ENCODE measurements at places on chromosomes 12 and 14.
A peak's percentile ranks its signal among the peaks of the same experiment; 100 is the strongest.

- DNase-seq: peak; percentile 87
Measured at GRCh38 chr14:75277008-75277814, 1.4 kb upstream of the FOS start.

- no peak for DNase-seq
Measured at GRCh38 chr14:45181329-45181728, 45.6 kb downstream of the FANCM start.

GRCh38 chr14:91399868-91400640 is 17.6 kb downstream of the CCDC88C start:
- no peak for DNase-seq

DNA sequence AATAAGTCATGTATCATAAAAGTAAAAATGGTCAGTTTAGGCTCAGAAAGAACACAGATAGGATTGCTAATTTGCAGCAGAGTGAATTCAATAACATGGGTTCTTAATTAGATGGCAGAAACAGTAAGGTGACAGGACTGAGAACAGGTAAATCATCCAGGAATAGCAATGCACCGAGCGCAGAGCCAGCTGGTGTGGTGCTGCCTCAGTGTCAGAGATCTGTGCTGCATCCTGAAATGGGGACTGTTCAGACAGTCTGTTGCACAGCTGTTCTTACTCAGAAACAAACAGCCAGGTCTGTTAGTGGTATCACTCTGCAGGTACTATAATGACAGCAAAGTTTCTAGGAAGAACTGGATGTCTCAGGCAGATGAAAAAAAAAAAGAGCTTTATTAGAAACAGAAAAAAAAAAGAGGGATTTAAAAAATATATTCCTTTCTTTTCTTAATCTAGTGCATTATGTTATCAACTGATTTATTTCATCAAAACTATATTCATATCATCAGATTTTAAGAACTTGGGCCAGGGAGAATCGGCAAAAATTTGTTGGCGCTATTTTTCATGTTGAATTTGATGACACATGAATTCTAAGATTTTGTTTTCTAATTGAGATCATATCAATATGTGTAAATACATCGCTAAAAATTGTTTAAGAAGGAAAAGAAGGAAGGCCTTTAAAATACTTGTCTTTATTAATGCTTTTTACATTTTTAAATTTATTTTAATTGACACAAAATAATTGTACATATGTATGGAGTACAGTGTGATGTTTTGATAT is 501.8 kb downstream of the PRKD1 start:
- no peak for DNase-seq

GRCh38 chr14:59197695-59198262 is 9.3 kb downstream of the DAAM1 start:
- DNase-seq: no peak

DNA sequence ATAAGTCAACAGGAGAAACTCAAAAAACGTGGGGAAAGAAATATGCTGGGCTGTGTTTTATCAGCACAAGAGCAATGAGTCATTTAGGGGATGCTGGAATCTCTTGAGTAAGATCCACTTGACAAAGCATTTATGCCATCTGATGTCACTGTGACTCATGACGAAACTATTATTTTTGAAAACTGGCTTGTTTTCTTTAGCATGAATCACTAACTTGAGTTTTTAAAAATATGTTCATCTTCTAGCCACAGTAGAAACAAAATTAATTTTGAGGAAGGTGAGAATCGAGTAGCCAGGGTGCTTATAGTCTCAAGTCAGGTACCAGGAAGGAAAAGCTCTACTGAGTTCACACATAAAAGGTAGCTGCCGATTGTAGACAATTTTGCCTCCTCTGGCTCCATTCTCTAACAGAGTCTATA is 456.2 kb upstream of the MGAT4C start:
- DNase-seq: no peak

DNA sequence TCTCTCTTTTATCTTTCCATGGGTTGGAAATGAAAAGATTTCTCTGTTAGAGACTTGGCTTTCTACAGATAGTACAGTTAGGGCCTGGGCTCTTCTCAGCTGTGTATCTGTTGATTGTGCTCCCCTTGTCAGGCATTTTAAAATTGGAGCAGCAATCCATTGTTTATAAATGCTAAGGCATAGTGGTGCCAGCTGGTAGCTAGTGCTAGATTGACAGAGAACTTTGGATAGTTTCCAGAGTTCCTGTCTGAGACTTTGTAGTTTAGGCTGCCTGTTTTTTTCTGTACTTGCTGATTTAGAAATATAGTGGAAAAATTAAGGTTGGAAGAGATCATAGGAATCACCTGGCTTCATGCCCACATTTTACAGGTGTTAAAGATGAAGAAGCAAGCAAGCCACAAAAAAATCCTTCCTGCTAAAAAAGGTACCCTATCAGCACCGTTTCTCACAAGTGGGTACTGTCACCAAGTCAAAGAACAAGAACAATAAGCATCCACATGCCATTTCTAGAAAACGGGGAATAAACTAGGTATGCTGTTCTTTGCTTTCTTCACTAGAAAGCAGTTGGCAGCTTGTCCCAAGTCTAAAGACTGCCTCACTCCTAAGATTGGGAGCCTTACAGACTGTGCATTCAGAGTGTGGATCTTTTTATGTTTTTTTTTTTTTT is 6.2 kb downstream of the TTLL5 start:
- DNase-seq: no peak
